ENCODE measurements at places on chromosomes 3 and 15.

DNA sequence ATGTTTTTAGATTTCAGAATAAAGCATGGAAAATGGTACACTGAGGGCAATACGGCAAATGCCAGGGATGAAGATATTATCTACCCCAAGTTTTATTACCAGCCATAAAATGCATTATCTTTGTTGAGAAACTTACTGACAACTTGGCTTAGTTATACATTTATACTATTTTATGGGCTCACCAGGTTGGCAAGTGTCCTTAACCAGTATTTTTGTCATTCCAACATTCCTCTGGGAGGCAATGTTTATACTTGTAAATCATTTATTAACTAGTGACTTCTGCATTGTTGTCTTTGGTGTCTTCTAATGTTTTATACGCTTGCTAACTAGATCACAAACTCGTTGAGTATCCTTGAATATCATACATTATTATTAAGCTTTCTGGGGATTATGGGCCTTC lies 18.0 kb upstream of the ADGRG7 start:
- DNase-seq = no peak

GRCh38 chr15:23422099-23422945 lies 24.7 kb downstream of the GOLGA6L2 start:
- DNase-seq = no peak

- DNase-seq = no peak
Observed at GRCh38 chr15:93861413-93861812, 369.9 kb upstream of the MCTP2 start.

DNA sequence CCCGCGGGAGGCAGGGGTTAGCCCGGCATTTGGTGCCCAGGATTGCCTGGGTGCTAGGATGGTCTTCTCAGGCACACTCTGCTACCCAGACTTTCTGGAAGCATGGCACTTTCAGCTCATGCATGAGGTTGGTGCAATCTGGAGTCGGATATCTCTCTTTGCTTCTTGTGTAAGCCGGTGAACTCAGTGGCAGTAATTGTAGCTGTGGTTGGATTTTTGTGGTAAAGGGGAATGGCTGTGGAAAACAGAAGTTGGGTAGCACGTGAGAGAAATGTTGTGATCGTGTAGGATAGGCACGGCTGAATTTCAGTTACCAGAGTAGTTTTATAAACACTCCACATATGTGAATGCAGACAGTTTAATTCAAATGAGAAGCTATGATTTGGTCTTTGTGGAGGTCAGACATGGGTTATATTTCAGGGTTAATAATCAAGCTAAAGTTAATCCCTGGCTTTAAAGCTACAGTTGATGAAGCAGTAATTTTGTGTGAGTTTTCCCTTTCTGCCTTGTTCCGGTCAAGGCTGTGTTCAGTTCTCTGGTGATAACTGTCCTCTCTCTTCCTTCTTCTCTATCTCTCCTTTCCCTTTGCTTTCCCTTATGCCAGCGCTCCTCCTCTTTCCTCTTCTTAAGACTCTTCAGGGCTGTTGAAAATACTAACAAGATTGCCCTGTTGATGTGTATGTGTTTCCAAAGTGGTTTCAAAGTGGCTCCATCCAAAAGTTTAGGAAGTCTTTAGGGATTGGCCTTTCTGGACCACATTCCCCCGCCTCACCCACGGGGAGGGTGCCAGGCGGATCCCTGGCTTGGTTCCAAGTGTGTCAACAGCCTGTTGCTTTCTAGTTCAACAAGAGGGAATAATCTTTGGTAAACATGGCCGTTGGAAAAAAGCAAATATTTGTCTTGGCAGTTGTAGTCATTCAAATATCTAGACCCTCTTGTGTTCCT lies 404.6 kb upstream of the C2CD4B start:
- peak; percentile 52 for DNase-seq

DNA sequence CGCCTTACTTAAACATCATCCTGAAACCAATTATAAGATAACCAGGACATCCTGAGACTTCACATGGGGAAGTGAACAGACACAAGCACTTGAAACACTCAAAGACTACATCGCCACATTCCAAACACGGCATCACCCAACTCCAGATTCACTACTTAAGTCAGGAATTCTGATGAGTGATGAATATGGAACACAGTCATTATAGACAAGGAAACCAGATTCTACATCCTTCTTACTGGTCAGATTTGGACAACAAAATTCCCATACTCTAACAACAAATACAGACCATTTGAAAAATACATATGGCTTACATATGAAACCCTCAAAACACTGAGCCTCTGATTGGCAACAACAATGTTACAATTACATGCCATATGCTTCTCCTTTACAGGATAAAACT lies 13.1 kb upstream of the RBSN start:
- DNase-seq = no peak

DNA sequence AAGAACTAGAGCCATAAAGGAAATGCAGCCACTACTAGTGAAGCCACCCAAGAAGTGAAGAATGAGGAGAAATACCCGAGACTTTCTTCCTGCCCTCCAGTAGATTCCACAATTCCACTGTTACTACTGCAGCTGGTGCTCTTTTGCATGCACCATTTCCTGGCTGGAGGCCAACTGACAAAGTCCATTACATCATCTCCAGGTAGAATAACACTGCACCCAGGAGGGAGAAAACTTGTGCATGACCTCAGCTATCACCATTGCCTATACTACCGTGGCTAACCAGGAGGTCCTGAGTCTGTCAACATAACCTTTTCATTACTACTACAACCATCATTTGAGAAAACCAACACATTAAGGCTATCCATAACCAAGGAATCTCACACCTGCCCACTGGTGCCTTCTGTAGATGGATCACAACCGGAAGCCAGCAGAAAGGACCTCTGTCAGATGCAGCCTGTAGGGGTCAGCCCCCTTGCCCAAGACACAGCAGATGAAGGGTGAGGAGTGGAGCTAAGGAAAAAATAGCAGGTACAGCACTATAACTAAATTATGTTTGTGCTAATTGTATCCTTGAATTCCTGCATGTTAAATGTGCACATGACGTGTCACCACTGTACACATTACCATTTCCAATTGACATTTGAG lies 200.8 kb upstream of the C2CD4B start:
- DNase-seq = no peak

GRCh38 chr3:108820586-108820985 lies 2.0 kb upstream of the TRAT1 start:
- no peak for DNase-seq

GRCh38 chr3:124762661-124763011 lies 32.4 kb downstream of the UMPS start:
- no peak for DNase-seq

DNA sequence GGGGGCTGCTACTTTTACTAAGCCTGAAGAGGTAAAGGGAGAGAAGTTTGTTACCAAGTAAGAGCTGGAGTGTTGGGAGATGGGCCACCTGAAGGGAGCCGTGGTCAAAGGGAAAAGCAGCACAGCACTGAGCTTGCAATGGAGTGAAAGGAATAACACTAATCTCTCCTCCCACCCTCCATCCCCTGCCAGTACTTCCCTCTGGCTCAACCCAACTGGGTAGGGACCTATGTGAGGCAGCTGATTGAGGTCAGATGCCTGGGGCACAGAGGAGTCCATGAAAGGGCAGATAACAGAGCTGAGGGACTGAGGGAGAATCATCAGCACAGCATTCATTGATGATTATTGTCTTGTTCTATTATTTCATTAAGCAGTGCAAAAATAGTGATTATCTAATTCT lies 212.4 kb upstream of the TBC1D5 start:
- no peak for DNase-seq

DNA sequence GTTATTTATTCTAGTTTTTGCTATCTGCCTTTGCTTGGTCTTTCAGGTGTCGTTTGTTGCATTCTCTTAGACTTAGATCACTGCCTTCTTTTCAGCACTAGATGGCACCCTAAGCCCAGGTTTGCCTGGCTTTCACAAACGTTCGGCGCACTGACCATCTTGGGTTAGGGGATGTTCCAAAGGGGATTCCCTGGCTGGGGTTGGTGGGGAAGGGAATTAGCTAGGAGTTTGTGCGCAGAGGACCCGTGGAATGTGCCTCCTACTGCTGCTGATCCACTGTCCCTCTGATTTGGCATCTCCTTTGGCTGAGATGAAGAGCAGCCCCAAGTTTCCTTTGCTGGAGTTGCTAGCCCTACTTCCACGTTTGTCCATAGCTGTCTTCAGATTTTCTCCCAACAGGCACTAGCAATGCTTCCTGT lies 33.9 kb downstream of the PFN2 start:
- peak; percentile 40 for DNase-seq

GRCh38 chr15:27059610-27060202 lies 88.7 kb downstream of the GABRG3 start:
- peak; percentile 65 for DNase-seq

- no peak for DNase-seq
Observed at GRCh38 chr15:65937054-65937453, 67.8 kb downstream of the RAB11A start.

GRCh38 chr3:112351823-112352222 lies 18.9 kb downstream of the CD200 start:
- no peak for DNase-seq

Measured in suppressor macrophage (primary cell).